ENCODE measurements at places on chromosomes 1 and 21. TPM values are rescaled to one million over a fixed set of nuclear protein-coding genes. Genes with fewer than 3 reads are reported as not detected.
A peak's percentile ranks its signal among the peaks of the same experiment; 100 is the strongest.

DNA sequence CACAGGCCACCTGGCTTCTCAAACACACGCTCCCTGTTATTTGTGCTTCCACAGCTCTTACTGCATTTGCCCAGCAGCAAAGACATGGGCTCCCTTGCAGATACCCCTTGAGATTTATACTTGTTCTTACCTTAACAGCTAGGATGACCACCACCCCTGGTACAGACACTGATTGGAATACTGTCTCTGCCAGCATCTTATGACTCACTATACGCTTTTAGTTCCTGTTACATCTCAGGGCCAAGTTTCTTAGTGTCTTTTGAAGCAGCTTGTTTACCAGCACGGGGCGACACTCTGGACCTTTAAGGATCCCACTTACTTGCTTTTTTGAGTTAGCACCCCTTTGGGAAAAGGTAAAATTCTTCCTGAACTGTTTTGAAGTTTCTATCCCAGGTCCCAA is 874.8 kb downstream of the KCNT2 start:
- peaks cover 3% of the 10 kb centered on the region for H3K4me1 ChIP-seq
- DNase-seq = no peak
- H3K36me3 ChIP-seq = no peaks in the 10 kb centered on the region
- no peak overlapping the region for H3K4me3 ChIP-seq
- no peak overlapping the region for H3K27ac ChIP-seq
- no peaks in the 10 kb centered on the region for H3K27me3 ChIP-seq

DNA sequence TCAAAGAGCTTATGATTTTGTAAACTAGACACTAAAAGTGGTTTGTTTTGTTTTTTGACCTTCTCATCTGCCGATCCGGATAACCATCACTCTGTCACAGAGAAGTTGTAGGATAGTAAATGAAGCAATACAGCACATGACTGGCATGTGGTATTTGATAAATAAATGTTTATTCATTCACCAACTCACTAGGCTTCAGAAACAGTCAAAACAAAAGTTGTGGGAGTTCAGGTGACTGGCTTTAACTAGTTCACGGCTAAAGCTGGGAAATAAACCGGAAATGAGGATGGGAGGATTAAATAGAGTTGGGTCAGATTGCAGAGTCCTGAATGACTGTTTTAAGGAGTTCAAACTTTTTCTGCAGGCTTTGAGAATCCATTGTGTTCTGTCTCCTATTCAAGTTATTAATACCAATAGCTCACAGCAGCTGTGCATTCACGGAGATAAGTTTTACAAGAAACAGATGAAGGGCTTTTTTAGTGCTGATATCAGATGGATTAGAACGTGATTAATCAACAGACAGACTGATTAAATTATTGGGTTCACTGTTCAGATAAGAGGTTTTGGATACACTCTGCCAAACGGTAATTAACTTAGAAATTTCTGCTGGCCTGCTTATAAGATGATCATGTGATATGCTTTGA is 463.3 kb downstream of the DPYD start:
- no peak overlapping the region for H3K4me3 ChIP-seq
- no peaks in the 10 kb centered on the region for H3K4me1 ChIP-seq
- no peaks in the 10 kb centered on the region for H3K36me3 ChIP-seq
- DNase-seq = no peak

DNA sequence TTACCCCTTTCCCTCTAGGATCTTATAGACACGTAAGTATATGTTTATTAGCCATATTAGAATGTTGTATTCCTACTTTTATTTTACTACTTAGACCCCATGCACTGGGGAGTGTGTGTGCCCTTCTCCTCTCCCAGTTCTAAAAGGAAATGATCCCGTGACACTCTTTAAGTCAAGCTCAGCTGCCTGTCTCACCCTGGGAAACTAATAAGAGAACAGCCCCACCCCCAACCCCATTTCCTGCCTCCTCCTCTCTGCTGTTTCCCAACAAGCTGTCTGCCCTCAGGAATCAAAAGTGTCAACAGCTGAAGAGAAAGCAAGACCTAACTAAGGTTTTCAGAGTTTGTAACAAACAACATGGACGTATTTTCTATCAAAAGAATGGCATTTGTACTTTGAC is 92.6 kb upstream of the VAV3 start:
- no peaks in the 10 kb centered on the region for H3K27me3 ChIP-seq
- DNase-seq = no peak
- no peak overlapping the region for H3K4me3 ChIP-seq

- H3K27ac ChIP-seq = no peak overlapping the region
- no peak overlapping the region for H3K4me3 ChIP-seq
Observed at GRCh38 chr1:7002728-7003127, 217.5 kb downstream of the CAMTA1 start.

DNA sequence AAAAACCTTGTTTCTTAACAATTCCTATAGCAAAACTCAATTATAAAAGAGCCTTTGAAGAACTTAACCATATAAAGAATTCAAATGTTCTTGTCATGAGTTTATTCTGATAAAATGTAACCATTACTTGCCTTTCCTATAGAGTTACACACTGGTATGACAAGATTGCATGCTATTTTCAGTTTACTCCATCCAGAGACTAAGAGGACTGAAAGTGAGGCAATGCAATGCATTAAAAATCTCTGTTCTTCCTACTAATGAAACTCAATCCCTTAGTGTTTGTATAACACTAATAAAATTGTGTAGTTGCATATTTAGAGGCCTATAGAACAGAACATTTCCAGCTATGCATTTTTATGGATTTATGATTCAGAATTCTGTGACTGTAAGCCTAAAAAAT is 88.1 kb downstream of the COP1 start:
- H3K27ac ChIP-seq = peak overlapping the region; percentile 74
- H3K4me3 ChIP-seq = no peak overlapping the region
- no peaks in the 10 kb centered on the region for H3K27me3 ChIP-seq
- no peak for DNase-seq

DNA sequence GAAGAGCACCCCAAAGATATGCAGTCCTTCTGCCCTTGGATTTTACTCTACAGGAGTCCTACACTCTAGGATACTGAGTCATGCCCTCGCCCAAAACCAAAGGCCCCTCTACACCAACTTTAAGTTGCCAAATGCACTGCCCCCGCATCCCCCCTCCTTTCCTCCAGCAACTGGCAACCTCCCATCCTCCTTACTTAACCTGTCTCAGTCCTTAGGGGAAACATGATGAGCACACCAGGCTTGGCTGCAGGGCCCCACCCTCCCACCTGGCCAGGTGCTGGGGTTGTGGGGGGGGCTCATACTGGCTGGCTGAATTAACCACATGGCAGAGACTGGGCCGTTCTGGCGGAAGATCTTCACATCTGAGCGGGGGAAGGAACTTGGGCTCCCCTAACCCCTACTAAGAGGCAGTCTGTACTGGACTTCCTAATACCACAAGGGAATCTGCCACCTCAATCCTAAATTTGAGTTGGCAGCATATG is 1.2 kb downstream of the HDGF start:
- H3K4me3 ChIP-seq = peak overlapping the region; percentile 79
- peaks cover 63% of the 10 kb centered on the region for H3K4me1 ChIP-seq
- peak overlapping the region; percentile 99 for H3K27ac ChIP-seq

- peak overlapping the region; percentile 63 for H3K4me3 ChIP-seq
- H3K4me1 ChIP-seq = peaks cover 57% of the 10 kb centered on the region
- H3K27me3 ChIP-seq = peaks cover 6% of the 10 kb centered on the region
Observed at GRCh38 chr1:47433477-47434050, 4.3 kb upstream of the FOXD2 start.

- no peaks in the 10 kb centered on the region for H3K27me3 ChIP-seq
- no peak for DNase-seq
- peaks cover 7% of the 10 kb centered on the region for H3K4me1 ChIP-seq
- no peaks in the 10 kb centered on the region for H3K36me3 ChIP-seq
- no peak overlapping the region for H3K4me3 ChIP-seq
Observed at GRCh38 chr1:70405780-70406416, 5.2 kb upstream of the CTH start.

- H3K27me3 ChIP-seq = peaks cover 1% of the 10 kb centered on the region
- no peak overlapping the region for H3K27ac ChIP-seq
- peaks cover 53% of the 10 kb centered on the region for H3K4me1 ChIP-seq
- no peaks in the 10 kb centered on the region for H3K36me3 ChIP-seq
- H3K4me3 ChIP-seq = no peak overlapping the region
Observed at GRCh38 chr1:228862542-228863505, 127.5 kb downstream of the RHOU start.

DNA sequence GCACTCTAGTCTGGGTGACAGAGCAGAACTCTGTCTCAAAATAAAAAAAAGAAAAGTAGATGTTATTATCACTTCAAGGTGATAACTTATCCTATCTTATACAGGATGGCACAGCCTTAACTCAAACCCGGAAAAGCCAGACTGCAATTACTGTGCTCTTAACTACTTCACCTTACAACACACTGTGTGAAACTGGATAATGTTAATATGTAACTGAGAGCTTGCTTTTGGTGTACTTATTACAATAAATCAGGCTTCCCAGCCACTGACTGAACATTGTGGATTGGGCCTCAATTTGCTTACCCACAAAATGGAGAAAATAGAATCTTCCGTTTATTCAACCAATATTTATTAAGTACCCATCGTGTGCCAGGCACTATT is 1.4 kb downstream of the ORC1 start:
- DNase-seq = no peak
- peaks cover 27% of the 10 kb centered on the region for H3K4me1 ChIP-seq
- H3K36me3 ChIP-seq = peaks cover 4% of the 10 kb centered on the region
- no peaks in the 10 kb centered on the region for H3K27me3 ChIP-seq
- H3K27ac ChIP-seq = no peak overlapping the region
- no peak overlapping the region for H3K4me3 ChIP-seq

C1orf52 gene
- total RNA-seq = 27.1 TPM

DNA sequence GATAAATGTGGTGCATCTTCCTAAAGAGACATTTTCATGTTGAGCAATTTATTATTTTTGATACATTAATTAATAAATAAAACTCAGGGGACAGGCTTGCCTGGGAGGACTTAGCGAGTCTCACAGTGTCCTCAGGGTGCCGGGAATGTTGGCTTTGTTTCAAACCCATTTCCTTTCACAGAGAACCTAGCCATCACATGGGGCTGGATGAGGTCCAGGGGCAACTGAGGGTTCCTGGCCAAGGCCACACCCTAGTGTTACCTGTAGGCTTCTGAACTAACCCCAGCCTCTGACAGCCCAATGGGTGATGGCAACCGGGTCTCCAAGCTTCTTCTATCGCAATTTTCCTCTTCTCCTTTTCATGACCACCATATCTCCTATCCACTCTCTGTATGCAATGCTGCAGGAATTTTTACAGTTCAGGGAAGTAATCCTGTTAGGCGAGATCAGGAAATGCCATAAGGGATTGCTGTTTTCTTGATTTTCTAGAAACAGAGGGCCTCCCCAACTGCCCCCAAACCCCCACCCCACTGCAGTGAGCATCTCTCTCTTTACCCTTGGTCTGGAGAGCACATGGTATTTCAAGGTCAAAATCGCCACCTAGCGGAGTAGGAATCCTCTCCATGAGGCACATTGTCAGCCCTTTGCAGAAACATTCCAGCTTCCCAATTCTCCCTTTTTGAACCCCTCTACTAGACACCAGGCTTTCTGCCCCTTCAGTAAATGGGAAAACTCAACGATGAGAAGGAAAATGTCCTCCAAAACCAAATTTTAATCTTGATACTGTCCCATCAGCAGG is 22.1 kb upstream of the SMYD3 start:
- peaks cover 6% of the 10 kb centered on the region for H3K36me3 ChIP-seq
- no peak overlapping the region for H3K4me3 ChIP-seq
- no peaks in the 10 kb centered on the region for H3K4me1 ChIP-seq
- H3K27me3 ChIP-seq = no peaks in the 10 kb centered on the region
- DNase-seq = no peak

DNA sequence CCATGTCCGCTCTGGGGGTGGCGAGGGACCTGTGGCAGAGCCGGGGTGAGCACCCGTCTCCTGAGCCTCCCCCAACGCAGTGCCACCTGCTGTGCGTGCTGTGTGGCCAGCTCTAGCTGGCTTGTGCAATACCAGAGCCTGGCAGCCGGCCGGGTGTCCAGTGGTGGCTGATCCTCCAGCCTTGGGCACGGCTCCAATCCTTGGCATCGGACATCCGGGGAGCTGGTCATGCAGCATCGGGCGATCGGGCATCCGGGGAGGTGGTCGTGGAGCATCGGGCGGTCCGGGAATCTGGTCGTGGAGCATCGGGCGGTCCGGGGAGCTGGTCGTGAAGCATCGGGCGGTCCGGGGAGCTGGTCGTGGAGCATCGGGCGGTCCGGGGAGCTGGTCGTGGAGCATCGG is 8.1 kb downstream of the SLX9 start:
- H3K27ac ChIP-seq = no peak overlapping the region
- H3K4me3 ChIP-seq = no peak overlapping the region
- peak; percentile 92 for DNase-seq
- peaks cover 30% of the 10 kb centered on the region for H3K4me1 ChIP-seq

DNA sequence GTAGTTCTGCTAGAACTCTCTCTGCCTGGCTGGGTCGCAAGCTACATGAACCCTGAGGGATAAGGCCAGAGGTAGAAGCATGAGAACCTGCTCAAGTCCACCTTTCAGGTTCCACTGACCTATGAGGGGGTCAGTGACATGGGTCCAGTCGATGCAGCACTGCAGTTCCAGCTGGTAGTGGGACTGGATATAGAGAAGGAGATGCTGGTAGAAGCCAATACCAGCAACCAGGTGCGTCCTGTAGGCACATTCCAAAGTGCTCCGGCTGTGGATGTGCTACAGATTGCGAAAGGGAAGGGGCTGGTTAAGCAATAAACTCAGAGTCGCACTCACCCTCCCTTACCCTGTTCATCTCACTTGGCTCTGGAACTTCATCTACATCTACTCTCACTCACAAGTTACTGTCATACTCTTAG is 5.7 kb downstream of the SMG5 start:
- H3K27me3 ChIP-seq = no peaks in the 10 kb centered on the region
- H3K4me1 ChIP-seq = peaks cover 20% of the 10 kb centered on the region
- peaks cover 47% of the 10 kb centered on the region for H3K36me3 ChIP-seq
- peak; percentile 25 for DNase-seq
- no peak overlapping the region for H3K4me3 ChIP-seq
- no peak overlapping the region for H3K27ac ChIP-seq

- no peak for DNase-seq
- peaks cover 9% of the 10 kb centered on the region for H3K4me1 ChIP-seq
- no peak overlapping the region for H3K27ac ChIP-seq
- H3K27me3 ChIP-seq = no peaks in the 10 kb centered on the region
- no peak overlapping the region for H3K4me3 ChIP-seq
- H3K36me3 ChIP-seq = no peaks in the 10 kb centered on the region
Observed at GRCh38 chr1:231590453-231591198, 36.0 kb upstream of the DISC1 start.

OR14K1 gene
- not detected for total RNA-seq

- no peak overlapping the region for H3K4me3 ChIP-seq
- peaks cover 44% of the 10 kb centered on the region for H3K27me3 ChIP-seq
- H3K27ac ChIP-seq = no peak overlapping the region
- DNase-seq = no peak
- H3K4me1 ChIP-seq = no peaks in the 10 kb centered on the region
Observed at GRCh38 chr1:199669916-199670315, 357.6 kb upstream of the NR5A2 start.

C1QA gene
- total RNA-seq = not detected

DNA sequence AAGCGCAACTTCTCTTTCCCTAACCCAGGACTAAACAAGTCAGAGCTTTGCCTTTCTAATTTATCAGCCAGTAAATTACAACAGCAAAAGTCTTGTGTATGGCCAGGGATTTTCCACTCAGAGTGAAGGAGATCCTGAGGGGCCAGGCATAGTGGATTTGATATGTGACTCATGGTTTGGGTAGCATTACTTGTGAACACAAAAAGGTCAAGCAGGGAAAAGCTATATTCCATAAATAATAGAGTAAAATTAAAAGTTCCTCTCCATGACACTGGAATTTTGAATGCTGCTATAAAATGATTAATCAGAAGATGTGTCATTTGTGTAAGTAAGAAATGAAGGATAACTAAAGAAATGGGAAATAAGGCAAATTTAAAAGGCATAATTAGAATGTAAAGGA is 284.8 kb downstream of the HLX start:
- no peaks in the 10 kb centered on the region for H3K4me1 ChIP-seq
- H3K27ac ChIP-seq = no peak overlapping the region
- H3K36me3 ChIP-seq = no peaks in the 10 kb centered on the region
- peaks cover 13% of the 10 kb centered on the region for H3K27me3 ChIP-seq

MMEL1 gene
- total RNA-seq = 0.92 TPM
